Epithelial cell of prostate (primary cell): ENCODE measurements at places on chromosomes 1 and 21.

DNA sequence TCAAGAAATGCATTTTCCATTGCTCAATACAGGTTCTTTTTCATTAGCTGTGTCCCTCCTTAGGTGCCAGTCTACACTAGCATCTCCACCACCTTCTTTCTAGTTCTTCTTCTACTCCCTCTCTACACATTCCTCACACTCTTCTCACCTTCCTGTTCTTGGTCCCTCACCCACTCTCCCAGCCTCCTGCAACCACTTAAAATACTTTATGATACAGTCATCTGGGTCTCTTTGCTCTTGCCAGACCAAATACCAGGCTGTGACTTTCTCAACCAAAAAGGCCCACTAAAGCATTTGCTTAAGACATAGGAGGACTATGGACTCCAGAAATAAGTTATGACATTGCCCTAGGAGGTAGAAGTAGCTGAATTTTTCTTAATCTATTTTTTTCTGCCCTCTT is 35.1 kb downstream of the PIGM start:
- peak; percentile 29 for DNase-seq

GRCh38 chr1:175871647-175872046 is 128.3 kb upstream of the TNR start:
- DNase-seq, result no peak

DNA sequence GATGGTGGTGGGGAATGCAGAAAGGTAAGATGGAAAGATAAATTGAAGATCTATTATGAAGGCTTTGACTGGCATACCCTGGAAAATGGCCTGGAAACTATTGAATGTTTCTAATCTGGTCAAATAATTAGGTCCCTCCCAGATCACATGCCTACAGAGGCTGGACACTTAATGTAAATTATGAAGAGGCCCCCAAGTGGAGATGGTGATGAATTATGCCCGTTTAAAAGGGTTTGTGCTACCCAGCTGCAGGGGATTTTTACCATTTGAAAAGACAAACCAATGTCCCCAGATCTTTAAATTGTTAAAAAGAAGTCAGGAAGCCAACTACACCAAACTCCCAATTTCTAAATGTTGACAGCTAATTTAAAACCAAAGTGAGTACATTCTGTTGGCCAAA is 35.7 kb upstream of the FMN2 start:
- DNase-seq, result no peak

GRCh38 chr1:53625049-53625448 is 113.9 kb downstream of the GLIS1 start:
- no peak for DNase-seq

DNA sequence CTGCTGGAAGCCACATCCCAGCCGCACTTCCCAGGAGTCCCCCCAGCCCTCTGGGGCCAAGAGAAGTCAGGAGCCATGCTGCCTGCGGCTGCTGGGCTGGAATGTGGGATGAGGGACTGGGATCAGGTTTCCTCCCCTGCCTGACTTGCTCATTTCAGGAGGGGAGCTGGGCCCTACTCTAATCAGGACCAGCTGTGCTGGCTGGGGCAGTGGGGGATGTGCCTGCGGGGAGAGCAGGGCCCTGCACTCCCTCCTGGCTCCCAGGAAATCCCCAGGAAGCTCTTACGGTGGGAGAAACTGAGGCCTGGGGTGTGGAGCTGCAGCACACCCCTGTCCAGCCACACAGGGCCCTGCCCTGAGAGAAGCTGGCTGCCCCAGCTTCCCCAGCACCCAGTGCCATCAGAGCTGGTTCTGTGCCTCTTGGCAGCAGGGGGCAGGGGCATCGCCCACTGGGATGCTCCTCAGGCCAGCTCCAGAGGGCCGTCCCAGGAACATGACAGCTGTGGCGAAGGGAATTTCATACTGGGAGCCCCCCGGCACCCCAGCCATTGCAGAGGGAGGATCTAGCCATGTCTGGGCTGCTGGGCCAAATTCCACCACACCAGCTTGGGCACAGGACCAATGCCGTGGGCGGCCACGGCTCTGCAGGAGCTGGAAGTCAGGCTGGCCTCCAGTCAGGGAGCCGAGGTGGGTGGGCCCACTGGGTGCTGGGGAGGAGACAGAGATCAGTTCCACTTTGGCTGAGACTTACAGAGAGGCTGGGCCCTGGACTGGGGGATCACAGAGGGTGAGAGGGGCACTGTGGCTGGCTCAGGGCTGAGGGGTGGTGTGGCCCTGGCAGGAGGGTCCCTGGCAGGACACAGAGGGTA is 21.3 kb upstream of the PRSS38 start:
- no peak for DNase-seq

DNA sequence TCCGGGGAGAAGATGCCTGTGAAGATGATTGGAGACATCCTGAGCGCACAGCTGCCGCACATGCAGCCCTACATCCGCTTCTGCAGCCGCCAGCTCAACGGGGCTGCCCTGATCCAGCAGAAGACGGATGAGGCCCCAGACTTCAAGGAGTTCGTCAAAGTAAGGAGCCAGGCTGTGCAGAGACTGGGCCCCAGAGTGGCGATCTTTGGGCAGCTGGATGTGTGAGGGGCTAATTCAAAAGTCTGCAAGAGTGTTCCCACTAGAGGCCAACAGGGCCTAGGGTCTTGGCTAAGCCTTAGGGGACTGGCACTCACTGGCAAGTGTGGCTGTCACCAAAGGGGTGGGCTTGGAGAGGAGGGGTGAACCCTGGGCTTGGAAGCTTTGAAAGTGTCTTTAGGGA is 50.4 kb downstream of the ATP5PO start:
- no peak for DNase-seq

DNA sequence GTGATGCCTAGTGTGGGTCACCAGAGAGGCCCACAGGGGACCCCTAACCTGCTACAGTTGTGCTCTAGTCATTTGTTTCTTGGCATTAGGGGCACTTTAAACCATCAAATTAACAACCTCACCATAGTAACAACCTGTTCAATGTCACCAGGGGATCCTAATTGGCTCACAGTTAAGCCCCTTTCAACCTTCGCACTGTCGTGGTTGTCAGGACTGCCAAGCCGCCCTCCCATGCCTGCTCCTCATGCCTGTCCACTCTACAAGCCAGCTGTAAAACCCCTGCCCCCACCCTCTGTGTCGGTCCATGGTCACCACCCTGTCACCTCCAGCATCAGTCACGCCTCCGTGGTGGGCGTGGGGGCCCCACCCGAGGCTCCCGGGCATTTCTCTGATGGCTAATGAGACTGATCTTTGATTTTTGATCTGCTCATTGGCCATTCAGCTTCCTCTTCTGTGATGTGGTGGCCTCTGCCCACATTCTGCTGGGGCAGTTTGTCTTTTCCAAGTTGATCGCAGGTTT is 96.6 kb downstream of the WDR4 start:
- no peak for DNase-seq

DNA sequence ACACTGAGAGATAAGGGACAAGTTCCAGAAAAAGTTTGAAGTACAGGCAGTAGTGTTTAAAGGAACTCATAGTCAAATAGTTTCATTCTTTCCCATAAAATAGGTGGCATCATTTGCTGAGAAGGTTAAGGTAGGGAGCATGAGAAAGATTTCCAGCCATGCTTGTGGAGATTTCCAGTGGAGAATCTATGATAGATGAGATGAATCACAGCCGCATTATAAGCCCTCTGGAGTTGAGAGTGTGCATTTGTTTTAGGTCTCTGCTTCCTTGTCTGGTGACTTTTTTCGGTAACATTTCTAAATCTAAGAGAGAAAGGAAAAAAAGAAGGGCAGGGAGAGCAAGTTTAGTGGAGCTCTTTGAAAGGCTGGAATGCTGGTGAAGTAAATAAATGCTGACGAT is 108.7 kb downstream of the DISP1 start:
- DNase-seq, result no peak

- DNase-seq, result no peak
These were observed 17.9 kb upstream of the THRAP3 start for GRCh38 chr1:36206323-36206858.

- no peak for DNase-seq
These were observed 259.3 kb upstream of the AJAP1 start for GRCh38 chr1:4395158-4395557.

GRCh38 chr1:241957692-241958494 is at the start of gene BECN2:
BECN2 (plus strand) TSS chr1:241957767; CDS start chr1:241957767, 0 bp downstream.
- DNase-seq, result no peak

GRCh38 chr21:27301220-27301619 is 334.3 kb upstream of the ADAMTS5 start:
- no peak for DNase-seq

DNA sequence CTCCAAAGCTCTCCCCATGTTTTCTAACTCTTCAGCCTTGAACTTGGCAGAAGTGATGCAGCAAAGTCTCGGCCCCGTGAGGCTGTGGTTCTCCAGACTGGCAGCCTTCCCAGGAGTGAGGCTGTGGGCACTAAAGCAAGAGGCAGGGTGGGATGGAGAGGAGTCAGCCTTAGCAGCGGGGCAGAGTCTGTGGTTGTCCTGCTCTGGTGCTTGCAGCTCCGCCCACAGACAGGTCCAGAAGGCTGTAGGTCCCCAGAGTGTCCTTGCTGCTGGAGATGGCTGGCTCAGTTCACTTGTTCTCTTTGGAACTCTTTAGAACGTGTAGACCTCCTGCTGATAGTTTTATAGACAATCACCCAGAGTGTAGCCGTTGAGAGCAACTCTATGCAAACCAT is 142.6 kb downstream of the AJAP1 start:
- DNase-seq, result no peak

DNA sequence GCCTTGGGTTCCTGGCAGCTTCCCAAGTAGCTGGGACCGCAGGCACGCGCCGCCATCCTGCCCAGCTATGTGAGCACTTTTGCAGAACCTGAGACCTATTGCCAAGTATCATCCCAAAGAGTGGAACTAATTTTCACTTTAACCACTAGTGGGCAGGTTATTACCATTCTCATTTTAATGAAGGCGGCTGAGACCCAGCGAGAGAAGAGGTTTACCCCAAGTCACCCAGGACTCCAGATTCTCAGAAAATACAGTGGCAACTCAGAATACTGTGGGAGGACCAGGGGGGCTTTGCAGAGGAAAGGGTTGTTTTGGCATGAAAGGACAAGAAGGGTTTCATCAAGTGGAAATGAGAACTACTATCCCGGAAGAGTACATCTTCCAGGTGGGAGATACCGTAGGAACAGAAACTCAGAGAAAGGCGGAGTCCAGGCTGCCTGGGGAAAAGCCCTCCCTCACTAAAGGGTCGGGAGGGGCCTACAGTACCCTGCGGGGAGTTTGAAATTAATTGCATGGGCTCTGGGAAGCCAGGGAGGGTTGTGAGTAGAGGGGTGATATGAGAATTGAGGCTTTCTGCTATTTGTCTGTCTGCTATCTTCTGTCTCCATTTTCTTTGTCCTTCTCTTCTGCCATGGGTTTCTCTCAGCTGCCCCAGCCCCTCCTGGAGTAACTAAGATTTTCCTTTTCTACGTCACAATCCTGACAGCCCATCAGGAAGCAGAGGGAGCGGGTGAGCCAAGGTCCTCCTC is 7.2 kb upstream of the SEMA4A start:
- DNase-seq, result no peak

DNA sequence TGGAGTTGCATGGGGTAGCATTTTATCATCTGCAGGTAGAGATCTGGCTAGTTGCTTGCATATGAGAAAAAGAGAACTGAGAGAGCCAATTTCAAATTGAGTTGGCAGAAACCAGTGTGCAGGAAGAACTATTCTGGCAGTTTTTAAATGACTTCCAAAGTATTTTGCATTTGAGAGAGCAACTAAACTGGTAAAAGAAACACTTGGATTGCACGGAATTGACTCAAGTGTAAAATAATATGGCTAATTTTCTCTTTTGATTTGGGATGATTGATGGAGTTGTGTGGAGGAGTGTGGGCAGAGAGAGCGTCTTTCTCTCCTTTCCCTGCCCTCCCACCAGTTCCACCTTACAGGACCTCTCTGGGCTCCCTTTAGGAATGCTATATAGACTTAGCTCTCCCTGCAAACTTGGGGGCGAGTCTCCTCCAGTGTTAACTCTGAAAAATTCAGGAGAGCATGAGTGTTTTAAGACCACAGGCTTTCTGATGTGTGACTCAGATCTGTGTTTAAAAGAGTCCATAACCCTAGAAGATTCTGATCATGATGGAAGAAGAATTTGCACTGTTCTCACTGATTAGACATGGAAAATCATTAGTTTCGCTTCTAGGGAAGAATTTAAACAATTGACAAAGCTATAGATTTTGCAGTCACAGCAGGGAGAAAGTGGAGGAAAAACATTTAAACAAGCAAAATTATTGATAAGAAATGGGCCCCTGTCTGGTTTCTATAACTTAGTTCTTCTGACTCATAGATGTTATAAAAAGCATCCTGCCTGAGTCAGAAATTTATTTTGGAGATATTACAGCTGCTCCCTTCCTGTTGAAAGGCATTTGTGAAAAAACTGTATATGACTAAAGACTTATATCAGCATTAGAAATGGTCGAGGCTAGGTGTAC is 24.9 kb upstream of the CTBS start:
- peak; percentile 52 for DNase-seq

GRCh38 chr1:15345705-15346345 is 63.9 kb upstream of the EFHD2 start:
- DNase-seq, result peak; percentile 68

DNA sequence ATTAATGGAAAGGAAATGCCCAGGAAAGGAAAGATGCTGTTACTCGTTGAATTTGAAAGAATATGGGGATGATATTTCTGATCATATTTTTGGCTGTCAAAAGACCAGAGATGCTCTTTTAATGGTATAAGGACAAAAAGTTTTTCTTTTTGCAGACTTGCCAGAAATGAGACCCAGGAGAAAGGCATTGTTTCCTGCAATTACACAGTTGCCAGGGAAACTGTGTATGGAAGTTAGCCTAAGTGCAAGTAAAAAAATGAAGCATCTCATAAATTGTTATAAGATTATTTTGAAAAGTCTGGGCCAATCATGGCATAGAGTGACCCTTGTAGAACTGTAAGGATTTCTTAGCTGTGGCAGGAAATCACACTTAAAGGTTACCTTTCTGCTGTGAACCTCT is 155.7 kb upstream of the BEND5 start:
- no peak for DNase-seq

- DNase-seq, result no peak
These were observed 697 bp downstream of the AGO3 start for GRCh38 chr1:35931446-35932157.

GRCh38 chr1:25821630-25822091 is 1.9 kb downstream of the MTFR1L start:
- no peak for DNase-seq

- DNase-seq, result no peak
These were observed 142.3 kb downstream of the TRIM33 start for GRCh38 chr1:114368560-114369255.

DNA sequence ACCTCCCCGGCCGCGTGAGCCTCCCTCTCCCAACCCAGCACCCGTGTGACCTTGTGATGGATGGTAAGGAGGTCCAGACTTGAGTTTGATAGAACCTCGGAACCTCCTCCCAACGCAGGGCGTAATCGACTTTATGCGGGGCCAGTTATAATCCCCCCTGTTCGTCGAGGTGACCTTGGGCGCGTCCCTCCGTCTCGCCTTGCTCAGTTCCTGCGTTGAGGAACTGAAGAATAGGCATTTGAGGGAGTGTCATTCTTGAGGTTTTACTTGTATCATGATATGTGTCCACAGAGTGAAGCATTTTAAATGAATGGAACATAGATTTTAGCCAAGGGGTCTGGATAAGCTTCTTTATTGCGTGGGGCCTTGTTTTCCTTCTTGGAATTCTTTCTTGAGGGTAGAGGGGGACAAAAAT is 433 bp downstream of the TIMM17A start:
- no peak for DNase-seq

GRCh38 chr1:97660431-97661105 is 260.3 kb downstream of the DPYD start:
- DNase-seq, result no peak
